Stimulated activated CD8-positive, alpha-beta memory T cell treated with anti-CD3 and anti-CD28 coated beads, Interleukin-7, amount 100 ng/mL, for 48 hours (primary cell): ENCODE measurements at places on chromosomes 11 and 22.

DNA sequence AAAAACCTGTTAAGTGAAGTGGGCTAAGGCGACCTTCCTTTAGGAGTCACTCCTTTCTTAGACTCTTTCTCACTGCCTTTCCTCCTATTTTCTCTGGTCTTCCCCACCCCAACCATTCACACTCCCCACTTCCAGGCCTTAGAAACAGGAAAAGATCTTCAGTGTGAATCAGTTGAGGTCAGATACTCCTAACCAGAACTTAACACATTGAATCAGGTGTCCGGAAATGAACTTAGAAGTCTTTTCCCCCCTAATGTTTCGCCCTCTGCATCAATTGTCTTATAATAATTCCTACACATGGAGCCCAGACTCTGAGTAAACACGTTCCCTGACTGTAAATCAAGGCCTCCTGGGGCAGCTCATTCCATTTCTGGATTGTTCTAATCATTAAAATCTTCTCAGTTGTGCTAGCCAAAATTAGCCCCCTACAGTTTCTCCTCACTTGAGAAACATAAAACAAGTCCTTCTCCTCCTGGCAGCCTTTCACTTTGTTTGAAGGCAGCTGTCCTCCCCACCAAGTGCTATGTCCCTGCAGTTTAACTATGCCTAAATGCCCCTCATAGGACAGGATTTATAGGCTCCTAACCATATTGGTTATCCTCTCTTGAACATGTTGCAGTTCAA lies 32.7 kb upstream of the USP47 start:
- no peak for DNase-seq

- DNase-seq, result no peak
These were observed 54.7 kb upstream of the TCF20 start for GRCh38 chr22:42324990-42325710.

GRCh38 chr22:28917747-28918549 lies 34.6 kb downstream of the ZNRF3 start:
- no peak for DNase-seq

GRCh38 chr11:33687733-33688479 lies 12.7 kb downstream of the C11orf91 start:
- DNase-seq, result no peak

- DNase-seq, result no peak
These were observed 633.6 kb upstream of the FAT3 start for GRCh38 chr11:91591021-91591420.

DNA sequence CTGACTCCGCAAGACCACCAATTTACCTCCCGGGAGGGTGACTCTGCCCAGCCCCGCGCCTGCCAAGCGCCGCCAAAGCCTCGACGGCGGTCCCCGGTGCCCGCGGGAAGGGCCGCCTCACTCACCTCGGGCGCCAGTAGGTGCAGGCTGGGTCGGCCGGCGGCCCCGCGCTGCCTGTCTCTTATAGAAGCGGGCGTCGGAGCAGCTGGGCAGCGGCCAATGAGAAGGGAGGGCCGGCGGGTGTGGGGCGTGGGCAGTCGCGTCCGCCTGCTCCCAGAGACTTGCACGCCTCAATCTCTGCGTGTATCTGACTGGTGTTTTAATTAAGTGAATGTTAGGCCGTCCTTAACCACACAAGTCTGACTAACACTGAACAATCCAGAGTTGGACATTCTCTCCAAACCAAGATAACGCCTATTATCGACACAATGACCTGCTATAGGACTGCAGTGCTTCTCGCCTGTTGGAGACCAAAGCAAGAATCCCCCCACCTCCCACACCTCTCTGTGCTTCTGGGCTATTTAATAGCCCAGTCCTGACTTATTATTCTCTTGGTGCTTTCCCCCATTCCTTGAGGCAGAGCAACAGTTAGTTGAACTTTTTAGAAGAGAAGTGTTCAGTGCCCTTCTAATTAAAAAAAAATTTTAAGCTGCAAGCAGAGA lies at the start of gene TPH1:
Gene TPH1 (minus strand): TSS at position 154 of the 662 bp plus-strand sequence. CDS start 5,507 bp downstream, outside the sequence.
- no peak for DNase-seq

- no peak for DNase-seq
These were observed 57.9 kb downstream of the C11orf58 start for GRCh38 chr11:16796311-16796710.

GRCh38 chr11:127789927-127790326 lies 789.4 kb upstream of the KIRREL3 start:
- DNase-seq, result no peak

GRCh38 chr22:32080904-32081303 lies 37.8 kb downstream of the SLC5A1 start:
- no peak for DNase-seq

DNA sequence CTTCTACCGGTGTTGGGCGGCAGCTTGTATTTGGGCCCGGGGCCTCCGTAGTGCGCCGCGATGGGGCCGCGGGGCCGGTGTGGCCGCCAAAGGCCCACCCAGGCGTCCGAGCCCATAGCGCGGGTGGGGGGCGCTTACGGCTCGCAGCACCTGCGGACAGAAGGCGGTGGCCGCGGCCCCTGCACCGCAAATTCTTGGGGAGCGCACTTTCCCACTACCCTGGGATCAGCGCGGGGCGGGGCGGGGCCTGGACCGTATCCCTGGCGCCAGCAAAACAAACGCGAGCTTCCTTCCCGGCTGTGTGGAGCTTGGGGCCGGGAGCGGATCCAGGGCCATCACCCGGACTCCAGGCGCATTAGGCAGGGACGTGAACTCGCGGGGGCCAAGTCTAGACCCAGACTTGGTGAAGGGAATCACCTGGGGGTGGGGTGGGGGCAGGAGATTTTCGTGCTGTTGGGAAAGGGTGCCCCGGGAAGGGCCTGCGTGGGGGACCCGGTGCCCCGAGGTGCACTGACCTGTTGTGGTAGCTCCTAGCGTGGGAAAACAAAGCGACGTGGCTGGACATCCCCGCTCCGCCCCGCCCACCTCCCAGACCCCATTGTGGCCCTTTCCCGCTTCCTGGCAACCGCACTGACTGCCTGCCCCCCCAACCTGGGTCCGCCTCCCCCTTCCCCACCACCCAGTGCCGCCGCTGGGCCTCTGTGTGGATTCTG lies 2.3 kb upstream of the TYMP start:
- DNase-seq, result no peak

DNA sequence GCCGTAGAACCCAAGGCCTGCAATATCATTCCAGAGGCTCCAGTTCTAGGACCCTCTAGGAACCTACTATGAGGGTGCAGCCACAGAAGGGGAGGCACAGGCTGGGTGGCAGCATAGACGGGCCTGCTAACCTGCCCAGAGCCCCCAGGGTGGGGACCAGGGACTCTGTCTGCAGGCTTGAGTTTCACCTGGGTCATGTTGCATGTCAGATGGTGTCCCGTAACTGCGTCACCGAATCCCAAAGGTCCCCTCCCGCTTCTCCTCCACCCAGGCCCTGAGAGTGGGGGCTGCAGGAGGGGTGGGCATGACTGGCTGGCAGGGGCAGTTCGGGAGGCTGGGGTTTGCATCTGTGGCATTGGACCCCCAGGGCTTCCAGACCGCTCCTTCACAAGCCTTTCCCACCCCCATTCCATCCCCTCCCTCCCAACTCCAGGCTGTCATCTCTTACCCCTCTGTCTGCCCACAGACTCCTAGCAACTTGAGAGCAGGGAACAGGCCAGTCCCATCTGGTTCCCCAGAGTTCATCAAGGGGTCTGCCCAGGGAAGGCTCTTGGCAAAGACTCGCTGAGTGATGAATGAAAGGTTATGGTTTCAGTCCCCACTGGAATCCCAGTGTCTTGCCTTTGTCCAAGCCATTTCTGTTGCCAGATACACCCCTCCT lies 16.3 kb downstream of the MYO7A start:
- no peak for DNase-seq

DNA sequence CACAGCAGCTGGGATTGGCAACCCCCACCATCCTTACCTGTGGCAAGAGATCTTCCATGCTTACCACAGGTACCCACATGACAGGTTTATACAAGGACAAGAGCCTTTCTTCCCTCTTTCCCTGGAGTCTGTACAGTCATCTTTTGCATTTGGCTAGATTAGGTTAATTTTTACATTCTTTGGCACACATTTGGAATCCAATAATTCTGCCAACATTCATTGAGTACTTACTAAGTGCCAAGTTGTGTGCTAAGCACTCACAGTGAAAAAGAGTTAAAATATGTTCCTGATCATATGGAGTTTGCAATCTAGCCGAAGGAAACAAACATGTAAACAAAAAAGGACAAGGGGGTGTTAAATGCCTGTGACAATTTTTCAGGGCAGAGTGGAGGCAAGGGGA lies 50.0 kb upstream of the OPCML start:
- no peak for DNase-seq

GRCh38 chr11:95717314-95717713 lies 72.3 kb downstream of the FAM76B start:
- DNase-seq, result no peak

DNA sequence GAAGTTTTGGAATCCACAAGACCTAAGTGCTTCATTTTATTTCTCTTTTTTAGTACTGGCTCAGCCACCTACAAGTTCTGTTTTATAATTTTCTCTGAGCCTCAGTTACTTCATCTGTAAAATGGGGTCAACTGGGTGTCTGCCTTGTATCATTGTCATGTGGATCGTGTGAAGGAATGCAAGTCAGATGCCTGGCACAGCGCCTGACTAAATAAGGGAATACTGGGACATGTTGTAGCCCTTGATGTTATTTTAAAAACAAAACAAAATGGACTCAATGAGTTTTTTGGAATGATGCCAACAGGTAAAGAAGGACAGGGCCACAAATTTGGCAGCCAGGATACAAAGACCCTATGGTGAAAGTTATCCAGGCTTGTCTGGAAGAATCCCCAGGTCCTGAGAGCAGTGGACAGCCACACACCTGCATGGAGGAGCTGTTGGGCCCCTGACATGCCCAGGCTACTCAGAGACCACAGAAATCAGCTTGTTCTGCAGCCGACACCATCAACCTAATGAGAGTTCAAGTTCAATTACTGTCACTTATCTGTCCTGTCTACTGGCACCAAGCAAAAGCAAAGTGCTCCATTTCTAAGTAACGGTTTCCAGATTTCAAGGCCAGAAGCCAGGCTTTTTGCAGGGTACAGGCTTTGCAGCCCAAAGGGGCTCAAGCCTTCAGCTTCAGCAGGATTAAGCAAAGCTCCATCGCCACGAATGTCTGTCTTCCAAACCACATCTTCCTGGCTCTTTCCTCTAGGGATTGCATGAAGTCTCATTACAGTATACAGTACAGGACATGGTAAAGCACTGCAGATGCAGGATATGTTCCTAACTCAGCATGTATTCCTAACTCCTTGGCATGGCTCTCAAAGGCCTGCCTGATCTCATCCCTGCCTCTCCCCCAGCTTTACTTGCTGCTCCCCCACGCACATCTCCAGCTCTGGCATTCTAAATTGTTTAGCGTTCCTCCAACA lies 18.4 kb downstream of the DKK3 start:
- DNase-seq, result no peak

DNA sequence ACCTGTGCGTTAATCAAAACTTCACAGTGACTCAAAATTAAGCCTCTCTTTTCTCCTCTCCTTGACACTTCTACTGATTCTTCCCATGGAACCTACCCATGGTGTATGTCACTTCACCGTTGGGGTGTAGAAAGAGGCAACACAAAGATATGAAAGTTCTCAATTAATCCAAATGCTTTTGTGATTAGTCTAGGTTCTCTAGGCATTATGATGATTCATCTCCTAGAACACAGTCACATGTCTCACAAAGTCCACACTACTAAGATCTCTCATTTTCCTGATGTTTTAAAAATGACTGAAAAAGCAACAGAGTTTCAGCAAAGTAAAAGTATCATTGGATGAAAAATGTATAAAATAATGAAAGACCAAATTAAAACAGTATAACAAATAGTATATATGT lies 13.7 kb upstream of the SCGB2A2 start:
- no peak for DNase-seq

GRCh38 chr22:38144025-38144405 lies 33.5 kb upstream of the BAIAP2L2 start:
- DNase-seq, result no peak

DNA sequence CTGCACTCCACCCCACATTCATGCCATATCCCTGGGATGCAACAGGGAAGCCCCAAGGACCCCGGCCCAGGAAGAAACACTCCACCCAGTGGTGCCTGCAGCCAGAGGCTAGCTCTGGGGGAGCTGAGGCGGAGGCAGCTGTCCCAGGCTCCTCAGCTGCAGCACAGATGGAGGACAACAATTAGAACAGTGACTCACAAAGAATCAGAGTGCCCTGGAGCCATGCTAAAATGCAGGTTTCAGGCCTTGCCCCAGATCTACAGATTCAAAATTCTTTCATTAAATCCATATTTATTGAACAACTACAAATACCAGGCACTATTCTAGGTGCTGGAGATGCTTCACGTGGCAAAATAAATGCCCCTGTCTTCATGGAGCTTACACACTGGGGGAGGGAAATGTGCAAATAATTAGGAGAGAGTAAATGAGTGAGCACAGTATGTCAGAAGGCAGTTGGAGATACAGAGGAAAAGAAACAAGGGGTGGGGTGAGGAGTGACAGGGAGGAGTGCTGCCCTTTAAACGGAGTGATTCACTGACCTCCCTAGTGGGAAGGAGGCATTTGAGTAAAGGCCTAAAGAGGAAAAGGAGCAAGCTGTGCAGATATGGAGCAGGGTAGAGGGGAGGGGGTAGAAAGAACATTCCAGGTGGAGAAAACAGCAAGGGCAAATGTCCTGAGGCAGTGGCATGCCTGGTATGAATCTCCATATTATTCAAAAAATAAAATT lies 73.3 kb upstream of the CSNK2A3 start:
- DNase-seq, result no peak

- DNase-seq, result no peak
These were observed 55.8 kb upstream of the SLC25A1 start for GRCh38 chr22:19234126-19234896.

GRCh38 chr11:113723787-113724186 lies 17.7 kb upstream of the TMPRSS5 start:
- DNase-seq, result no peak
